Activated CD4-positive, alpha-beta T cell treated with anti-CD3 and anti-CD28 coated beads, Interleukin-2, amount 50 U/mL, for 24 hours (primary cell): ENCODE measurements at places on chromosomes 5 and 9.

- no peak for DNase-seq
These were observed 403.2 kb downstream of the KIF4B start for GRCh38 chr5:155416765-155417164.

DNA sequence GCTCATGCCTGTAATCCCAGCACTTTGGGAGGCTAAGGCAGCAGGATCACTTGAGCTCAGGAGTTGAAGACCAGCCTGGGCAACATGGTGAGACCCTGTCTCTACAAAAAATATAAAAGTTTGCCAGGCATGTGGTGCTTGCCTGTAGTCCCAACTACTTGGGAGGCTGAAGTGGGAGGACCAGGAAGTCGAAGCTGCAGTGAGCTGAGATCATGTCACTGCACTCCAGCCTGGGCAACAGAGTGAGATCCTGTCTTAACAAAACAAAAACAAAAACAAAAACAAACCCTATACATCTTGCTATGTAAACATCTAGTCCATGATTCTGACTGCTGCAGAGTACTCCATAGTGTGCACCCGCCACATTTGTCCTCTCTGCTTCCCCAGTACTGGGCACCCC lies 19.8 kb upstream of the PPP2CA start:
- no peak for DNase-seq

- DNase-seq: no peak
These were observed 2308.8 kb upstream of the ACO1 start for GRCh38 chr9:30075451-30076199.

DNA sequence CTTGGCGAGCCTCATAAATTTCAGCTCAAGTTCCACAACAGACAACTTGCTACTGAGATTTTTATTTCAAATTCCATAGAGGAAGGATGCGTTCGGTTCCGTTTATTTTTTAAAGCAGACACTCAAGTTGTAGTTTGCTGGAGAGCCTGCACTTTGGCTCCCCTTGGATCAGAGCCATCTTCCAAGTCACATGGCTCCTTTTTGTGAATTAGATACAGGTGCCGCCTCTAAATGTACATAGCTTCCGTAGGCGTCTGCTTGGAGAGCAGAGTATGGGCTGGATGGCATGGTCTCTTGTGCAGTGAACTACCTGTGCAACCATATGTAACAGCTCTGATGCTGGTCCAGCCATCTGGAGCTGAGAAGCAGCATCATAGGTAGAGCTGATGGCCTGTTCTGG lies 73.9 kb upstream of the WWC1 start:
- no peak for DNase-seq

- no peak for DNase-seq
These were observed 122.5 kb upstream of the RASGRF2 start for GRCh38 chr5:80837679-80838078.

DNA sequence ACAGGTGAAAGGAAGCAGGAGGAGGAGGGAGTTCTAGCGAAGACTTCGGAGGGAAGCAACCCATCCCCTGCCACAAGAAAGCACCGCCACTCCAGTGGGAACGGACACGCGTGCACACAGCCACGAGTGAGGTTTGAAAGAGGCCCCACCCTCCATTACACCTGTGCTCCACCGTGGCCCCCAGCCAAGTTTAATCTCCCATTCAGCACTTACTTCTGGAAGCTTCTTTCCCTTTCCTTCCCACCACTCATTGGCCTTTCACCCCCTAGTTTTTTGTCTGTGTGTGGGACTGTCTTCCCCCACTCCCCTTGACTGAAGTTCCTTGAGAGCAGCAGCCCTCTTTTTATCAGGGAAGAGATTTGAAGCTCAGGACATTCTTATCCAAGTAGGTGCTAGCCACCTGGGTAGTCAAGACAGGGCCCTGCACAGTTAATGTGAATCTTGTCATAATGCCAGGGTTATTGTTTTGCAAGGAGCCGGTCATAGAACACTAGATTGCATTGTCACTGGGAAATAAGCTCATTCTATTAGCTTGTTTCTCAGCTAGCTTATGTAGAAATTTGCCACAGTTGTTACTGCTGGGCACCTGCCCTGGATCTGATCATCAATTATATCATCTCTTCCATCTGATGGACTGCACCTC lies 256.0 kb downstream of the DOCK8 start:
- no peak for DNase-seq

- DNase-seq: no peak
These were observed 53.9 kb downstream of the COL15A1 start for GRCh38 chr9:98997604-98998003.

DNA sequence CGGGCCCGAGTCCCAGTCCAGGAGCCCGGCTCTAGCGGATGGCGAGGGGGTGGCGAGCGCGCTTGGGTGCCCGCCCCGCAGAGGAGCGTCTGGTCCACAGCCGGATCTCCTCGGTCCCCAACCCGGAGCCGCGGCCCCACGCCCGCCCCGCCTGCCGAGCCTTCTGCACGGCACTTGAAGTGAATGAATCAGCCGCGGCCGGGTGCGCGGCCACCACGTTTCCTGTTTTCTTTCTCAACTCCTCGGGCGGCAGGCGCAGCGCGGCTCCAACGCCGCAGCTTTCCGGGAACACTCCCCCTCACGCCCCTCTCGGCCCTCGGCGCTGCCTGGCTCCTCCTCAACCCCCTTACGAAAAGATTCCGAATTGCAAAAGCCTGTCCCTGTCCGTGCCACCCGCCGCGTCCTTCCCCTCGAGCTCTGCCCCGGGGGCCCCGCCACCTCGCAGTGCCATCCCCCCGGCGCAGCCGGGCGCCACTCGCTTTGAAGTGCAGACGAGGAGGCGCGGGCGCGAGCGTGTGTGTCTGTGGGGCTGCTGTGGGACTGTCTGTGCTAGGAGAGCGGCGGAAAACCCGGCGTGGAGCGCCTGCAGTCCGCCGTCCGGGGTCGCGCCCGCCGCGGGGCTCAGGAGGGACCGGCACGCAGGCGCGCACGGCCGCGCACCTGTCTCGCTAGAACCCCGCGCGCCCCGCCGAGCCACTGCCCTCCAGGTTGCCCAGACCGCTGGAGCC lies 456.6 kb downstream of the RAB3C start:
- peak; percentile 72 for DNase-seq

GRCh38 chr9:35227284-35227683 lies 65.5 kb downstream of the UNC13B start:
- DNase-seq: no peak

DNA sequence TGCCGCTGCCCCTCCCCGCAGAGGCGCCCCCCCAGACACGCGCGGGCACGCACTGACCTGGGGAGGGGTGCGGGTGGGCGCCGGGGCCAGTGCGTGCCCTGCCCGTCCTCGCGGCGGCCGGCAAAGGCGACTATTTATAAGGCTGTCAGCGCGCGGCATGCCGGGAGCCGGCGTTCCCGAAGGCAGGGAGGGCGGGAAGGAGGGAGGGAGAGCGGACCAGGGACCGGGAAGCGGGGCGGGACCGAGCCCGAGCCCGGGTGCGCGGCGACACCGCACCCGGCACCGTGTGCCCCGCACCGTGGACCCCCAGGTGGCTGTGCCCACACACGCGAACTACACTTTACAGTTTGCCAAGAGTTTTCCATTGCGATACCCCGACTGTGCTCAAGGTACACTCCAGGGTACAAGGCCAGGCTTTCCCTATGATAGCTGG lies at the start of gene AK1:
AK1 (minus strand) TSS at position 110 of the 433 bp plus-strand sequence. CDS start 3,058 bp downstream, outside the sequence.
- DNase-seq: no peak

- no peak for DNase-seq
These were observed 688.2 kb upstream of the CDH6 start for GRCh38 chr5:30505014-30505886.

GRCh38 chr5:121377461-121377860 lies 474.2 kb upstream of the FTMT start:
- no peak for DNase-seq

DNA sequence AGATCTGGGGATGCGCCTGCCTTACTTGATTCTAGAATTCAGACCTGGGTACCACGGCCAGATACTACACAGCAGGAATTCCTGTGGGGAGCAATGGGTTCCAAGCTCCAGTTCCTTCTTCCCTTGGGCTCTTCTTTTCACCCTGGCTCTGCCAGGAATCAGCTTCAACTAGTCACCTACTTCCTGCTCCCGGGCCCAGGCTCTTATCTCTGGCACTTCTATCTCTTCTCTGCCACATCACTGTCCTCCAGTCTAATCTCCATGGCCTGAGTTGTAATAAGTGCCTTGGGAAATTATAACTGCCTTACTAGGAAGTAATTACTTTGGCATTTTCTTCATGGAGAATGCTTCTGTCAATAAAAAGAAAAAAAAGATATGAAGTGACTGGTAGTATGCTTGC lies 26.2 kb upstream of the SERINC5 start:
- no peak for DNase-seq

- DNase-seq: no peak
These were observed 98.0 kb downstream of the ENC1 start for GRCh38 chr5:74542482-74542881.

DNA sequence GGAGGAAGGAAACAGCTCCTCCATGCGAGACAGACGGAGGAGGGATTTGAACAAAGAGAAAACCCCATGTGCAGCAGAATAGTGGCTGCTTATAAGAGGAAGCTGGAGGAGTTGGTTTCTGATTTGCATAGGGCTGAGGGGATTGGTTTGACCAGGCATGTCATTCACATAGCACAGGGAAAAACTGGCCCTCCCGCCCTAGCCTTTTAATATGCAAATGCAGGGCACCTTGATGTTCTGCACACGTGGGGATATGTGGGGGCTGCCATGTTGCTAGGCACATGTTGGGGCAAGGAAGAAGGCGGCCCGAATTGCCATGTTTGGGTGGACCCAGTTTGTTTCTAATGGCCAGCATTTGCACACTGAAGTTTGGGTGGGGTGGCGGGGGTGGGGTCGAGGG lies 42.2 kb downstream of the OSMR start:
- DNase-seq: no peak

GRCh38 chr5:5291357-5291756 lies 131.1 kb upstream of the ICE1 start:
- no peak for DNase-seq

- no peak for DNase-seq
These were observed 18.6 kb upstream of the ANKRD18A start for GRCh38 chr9:38638881-38639576.

GRCh38 chr5:14322437-14323187 lies 179.5 kb downstream of the TRIO start:
- DNase-seq: no peak

GRCh38 chr9:89610391-89610925 lies 5.6 kb downstream of the GADD45G start:
- no peak for DNase-seq

DNA sequence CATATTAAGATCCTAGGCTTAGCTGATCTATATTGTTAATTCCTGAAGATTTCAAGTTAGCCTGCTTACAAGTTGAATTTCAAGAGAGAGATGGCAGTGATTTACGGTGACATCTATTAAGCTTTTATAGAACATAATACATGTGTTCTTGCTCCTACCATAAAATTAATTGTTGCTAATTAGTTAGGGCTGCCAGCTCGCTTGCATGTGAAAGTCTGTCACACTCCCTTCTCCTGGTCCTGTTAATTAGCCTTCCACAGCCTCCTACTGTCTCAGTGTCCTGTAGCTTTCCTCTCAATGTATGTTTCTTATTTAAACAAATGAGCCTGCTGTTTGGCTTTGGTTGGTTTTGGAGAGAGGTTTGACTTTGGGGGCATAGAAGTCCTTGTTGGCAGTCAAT lies 247.2 kb downstream of the NTRK2 start:
- no peak for DNase-seq

DNA sequence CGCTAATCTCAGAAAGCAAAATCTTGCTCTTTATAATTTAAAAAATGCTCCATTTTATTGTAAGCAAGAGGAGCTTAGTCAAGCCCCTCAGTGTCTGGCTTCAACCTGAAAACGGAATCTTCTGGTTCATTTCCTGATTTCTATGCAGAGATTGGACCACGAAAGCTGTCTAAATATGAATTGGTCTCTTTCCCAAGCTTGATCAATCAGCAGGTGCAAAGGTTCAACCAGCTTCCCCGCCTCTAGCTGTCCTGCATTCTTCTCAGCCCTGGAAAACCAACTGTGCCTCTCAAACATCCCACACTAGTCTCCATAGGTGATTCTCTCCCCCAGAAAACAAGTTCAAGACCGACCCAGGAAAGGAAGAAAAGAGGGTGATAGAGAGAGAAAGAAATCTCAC lies 34.5 kb downstream of the FNBP1 start:
- DNase-seq: no peak

DNA sequence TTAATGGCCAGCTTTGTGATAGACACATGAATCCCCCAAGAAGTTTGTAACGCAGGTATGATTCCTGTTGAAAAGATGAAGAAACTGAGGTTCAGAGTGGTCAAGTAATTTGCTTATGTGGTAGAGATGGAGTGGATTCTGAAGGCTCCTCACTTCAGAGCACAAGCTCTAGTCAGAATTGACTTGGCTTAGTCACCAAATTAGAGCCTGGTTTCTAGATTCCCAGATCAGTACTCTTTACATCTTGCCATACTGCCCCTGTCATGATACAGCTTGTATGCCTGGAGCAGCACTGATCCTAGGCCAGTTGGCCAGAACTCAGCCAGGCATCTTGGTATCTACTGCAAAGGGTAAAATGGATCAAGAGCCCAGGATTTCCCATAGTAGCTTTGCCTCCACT lies 284.4 kb upstream of the RFX3 start:
- no peak for DNase-seq

DNA sequence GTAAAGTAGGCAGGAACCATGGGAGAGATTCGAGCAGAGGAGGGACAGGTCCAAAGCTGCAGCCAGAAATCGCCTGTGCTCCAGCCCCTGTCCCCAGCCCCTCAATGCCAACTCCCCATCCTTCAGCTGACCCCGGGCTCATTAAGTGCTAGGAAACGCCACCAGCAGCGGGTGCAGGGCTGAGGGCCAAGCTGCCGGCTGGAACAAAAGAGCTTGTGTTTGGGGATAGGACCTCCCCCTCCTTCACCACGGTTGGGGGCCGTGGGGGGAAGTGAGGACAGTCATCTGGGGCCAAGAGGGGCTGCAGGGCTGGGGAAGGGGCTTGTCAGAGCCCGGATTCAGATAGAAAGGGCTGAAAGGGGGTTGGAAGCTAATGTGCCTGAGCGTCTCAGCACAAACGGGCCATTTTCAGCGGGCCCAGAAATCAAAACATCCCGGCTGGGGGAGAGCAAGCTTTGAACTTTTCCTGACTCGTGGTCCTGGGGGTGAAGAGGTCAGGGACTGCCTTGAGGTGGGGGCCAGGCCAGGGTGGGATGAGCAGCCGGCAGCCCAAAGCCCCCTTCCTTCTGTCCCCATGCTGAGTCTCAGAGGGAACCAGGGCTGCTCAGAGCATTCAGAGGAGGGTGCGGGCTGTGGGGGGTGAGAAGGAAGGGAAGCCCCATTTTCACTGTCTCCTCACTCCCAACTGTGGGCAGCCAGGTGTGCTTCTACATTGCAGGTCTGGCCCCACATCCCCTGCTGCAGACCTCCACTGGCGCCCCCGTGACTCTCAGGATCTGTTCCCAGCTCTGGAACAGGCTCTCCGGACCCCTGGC lies 69.4 kb upstream of the DAB2IP start:
- DNase-seq: no peak

- no peak for DNase-seq
These were observed 11.6 kb downstream of the COL27A1 start for GRCh38 chr9:114166614-114167572.

GRCh38 chr5:56152437-56152836 lies 80.7 kb downstream of the ANKRD55 start:
- no peak for DNase-seq
